ENCODE measurements at places on chromosomes 13 and 19.

DNA sequence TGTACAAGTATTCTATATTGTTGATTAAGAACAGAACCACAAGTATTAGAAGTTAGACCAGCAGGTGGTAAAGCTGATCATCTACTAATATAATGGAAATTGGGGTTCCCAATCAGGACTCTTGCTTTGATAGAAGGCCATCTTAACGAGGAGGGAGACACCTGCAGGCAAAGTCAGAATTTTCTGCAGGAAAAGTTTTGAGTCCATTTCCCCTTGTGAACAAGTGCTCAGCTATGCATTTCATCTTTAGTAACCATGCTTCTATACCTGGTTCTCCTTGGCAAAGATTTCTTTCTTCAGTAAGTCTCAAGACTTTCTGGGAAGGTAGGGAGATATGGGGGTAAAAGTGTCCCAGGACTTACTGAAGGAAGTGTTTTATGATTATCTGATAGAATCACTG lies 36.1 kb upstream of the USPL1 start:
- DNase-seq = no peak

- no peak for DNase-seq
Measured at GRCh38 chr13:52786766-52787165, 47.1 kb upstream of the CNMD start.

GRCh38 chr19:36051236-36051635 lies 2.8 kb downstream of the THAP8 start:
- DNase-seq = no peak

GRCh38 chr19:16327911-16328823 lies 3.5 kb downstream of the KLF2 start:
- no peak for DNase-seq

- no peak for DNase-seq
Measured at GRCh38 chr13:36154567-36155291, 23.5 kb upstream of the DCLK1 start.

DNA sequence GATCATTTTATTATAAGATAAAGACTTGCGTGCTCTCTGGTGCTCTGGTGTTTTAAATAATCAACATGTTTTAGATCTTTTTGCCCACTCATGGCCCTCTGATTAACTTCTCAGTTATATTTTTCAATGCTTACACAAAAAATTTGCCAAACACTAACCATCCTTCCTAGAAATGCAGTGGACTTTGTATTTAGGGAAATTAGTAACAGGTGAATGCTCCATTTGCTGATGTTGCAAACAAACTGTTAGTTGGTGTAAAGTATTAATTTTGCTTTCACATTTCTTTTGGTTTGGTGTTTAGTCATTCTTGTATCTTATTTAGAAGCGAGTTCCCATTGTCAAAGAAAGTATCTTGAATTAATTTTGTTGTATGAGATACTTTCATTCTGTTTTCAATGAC lies 2.7 kb downstream of the KL start:
- DNase-seq = no peak

DNA sequence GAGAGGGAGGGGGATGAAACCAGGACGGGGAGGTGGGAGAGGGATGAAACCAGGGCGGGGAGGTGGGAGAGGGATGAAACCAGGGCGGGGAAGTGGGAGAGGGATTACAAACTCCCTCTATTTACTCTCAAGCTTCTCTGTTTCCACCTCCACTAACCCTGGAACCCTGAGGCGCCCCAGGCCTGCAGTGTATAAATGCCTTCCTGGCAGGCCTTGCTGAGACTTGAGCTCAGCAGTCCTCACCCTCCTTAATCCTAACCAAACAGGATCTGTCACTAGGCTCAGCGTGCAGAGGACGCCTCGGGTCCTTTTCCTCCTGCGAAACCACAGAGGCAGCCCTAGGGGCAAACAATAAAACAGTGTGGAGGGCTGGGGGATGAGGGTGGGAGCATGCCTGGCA lies 32.1 kb upstream of the OR1M1 start:
- DNase-seq = no peak

- DNase-seq = no peak
Measured at GRCh38 chr13:97521726-97522125, 87.8 kb downstream of the RAP2A start.

DNA sequence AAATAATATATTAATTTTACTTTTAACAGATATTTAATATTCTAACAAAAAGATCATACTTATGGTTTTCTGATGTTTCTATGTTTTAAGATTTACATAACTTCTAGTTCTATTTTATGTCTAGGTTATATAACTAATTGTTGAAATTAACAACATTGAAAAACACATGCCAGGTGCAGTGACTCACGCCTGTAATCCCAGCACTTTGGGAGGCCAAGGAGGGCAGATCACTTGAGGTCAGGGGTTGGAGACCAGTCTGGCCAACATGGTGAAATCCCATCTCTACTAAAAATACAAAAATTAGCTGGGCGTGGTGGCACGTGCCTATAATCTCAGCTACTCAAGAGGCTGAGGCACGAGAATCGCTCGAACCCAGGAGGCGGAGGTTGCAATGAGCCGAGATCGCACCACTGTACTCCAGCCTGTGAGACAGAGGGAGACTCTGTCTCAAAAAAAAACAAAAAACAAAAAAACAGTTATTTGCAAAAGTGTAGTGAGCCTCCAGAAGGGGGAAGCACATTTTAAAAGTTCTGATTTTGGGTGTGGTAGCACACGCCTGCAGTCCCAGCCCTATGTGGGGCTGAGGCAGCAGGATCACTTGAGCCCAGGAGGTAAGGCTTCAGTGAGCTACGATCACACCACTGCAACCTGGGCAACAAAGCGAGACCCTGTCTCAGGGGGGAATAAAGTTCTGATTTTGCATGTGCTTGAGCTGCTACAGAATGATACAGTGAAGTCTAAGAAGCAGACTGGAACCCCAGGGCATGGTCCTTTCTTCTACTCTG lies 18.7 kb downstream of the MIPEP start:
- DNase-seq = no peak

- DNase-seq = no peak
Measured at GRCh38 chr13:30479154-30479882, 13.6 kb upstream of the HMGB1 start.

GRCh38 chr19:14768001-14768400 lies 10.4 kb downstream of the ADGRE2 start:
- DNase-seq = no peak

DNA sequence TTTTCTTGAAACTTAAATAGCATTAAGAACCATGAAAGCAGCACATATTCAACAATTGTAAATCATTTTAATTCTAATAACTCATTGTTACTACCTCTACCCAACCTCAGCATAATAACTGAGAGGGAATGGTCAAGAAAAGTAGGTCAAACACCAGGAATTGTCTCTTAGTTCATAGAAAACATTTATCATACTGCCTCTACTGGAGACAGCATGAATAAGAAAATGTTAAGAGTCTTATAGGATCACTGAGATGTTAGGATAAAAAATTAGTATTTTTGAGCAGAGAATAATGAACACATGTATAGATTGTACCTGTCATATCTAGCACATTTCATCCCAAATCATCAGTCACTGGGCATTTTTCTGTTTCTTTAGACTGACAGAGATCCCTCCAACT lies 515.3 kb downstream of the PCDH9 start:
- no peak for DNase-seq

DNA sequence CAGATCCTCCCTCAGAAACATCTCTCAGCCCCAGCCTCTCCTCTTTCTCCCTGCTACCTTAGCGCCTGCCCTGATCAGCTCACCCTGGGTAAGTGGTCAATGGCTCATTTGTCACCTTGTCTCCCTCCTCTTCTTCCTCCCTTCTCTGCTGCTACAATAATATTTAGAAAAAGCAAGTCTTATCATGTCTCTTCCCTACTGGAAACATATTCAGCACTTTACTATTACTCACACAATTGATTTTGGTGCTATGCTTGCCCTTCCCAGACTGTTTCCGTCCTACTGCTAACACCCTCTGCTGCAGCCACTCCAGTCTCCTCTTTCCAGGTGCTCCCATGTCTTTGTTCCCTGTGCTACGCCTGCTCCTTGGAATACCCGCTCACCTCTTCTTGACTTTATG lies 35.8 kb downstream of the ESD start:
- DNase-seq = no peak

DNA sequence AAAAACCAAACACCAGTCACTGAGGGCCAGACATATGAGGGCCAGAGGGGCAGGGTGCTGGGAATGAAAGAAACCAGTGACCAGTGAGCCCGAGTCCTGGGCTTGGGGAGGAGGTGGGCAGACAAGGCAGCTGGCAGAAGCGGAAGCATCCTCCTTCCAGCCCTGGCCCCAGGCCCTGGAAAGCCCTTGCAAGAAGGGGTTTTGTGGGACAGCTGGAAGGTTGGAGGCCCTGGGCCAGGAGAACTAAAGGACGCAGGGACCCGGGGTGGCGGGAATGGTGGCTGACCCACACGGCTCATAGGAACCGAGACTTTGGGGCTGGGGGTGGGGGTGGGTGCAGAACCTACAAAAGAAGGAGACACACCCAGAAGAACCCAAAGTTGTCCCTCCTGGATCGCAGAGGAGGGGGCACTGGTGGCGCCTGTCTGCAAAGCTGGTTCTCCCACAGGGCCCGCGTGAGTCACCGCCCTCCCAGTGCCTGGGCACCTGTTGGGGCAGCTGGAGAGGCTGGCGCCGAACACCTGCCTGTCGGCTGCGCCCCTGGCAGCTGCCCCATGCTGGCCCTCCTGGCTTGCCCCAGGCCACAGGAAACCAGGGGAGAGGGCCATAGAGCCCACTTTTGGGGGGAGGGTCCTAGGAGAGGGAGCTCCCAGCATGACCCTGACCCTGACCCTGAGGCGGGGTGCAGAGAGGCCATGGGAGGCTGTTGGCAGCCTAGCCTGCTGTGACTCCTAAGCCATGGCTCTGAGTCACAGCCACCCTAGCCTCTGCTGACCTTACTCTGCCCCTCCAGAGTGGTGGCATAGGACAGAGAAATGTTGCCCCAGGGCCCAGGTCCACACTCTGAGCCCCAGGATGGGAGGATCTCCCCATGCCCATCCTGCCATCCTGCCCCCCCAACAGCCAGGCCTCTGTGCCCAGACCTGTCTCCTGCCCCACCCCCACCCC lies 802 bp downstream of the DMPK start:
- DNase-seq = no peak

DNA sequence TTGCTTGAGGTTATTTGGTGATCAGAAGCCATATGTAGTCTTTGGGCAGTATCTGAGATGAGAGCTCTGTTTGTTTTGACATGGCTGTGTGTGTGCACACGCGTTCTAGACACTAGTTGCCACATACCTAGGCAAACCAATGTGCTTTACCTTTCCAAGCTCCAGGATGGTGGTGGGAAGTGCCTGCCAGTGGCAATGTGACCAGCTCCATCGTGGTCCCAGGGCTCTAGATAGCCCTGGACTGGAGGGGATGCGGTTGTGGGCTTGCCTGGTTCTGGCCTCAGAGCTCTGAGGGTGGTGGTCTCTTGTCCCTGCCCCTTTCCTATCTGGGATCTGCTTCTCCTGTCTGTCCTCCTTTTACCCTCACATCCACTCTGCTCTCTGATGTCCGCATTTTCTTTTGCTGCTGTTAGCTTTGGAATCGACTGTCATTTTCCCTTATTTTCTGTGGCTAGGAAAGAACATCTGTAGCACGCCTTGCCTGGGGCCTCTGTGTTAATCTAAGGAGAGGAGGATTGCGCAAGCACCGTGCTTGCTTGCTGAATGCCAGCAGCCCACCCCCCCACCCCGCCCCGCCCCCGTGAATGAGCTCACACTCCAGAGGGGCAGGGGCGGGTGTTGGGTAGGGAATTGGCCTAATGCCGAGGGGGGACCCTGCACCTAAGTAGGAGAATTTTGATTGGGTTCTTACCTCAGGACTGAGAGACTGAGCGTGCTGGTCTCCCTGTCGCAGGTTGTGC lies 89.5 kb downstream of the ARHGEF7 start:
- peak; percentile 56 for DNase-seq

GRCh38 chr13:35926859-35927530 lies 204.2 kb downstream of the DCLK1 start:
- no peak for DNase-seq

DNA sequence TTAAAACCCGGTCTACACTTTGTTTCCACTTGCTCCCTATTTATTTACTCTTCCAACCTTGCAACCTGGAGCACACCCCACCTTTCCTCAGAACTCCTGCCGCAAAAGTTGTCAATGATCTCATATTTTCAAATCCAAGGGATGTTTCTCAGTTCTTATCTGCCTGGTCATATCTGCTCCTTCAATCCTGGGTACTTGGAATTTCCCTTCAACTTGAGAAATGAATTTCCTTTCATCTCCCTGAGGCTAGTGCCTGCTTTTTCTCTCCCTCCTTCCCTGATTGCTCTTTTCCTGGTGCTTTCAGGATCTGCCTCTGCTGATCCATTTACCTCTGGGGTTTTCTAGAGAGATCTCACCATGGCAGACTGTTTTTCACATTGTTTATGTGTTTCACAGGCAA lies 154.8 kb upstream of the IRS2 start:
- no peak for DNase-seq

GRCh38 chr13:20351281-20352022 lies 119.3 kb upstream of the GJB6 start:
- peak; percentile 72 for DNase-seq
